ENCODE measurements at places on chromosomes 5 and 9.

- no peak for DNase-seq
Observed at GRCh38 chr9:4986296-4986695, 1.2 kb downstream of the JAK2 start.

GRCh38 chr5:171907725-171908343, 98.6 kb downstream of the FBXW11 start:
- peak; percentile 71 for DNase-seq

GRCh38 chr9:136488247-136489214, 5.7 kb upstream of the SEC16A start:
- DNase-seq, result peak; percentile 23

- no peak for DNase-seq
Observed at GRCh38 chr5:84273517-84273883, 111.2 kb downstream of the EDIL3 start.

GRCh38 chr9:105908069-105908468, 213.7 kb downstream of the TMEM38B start:
- no peak for DNase-seq

DNA sequence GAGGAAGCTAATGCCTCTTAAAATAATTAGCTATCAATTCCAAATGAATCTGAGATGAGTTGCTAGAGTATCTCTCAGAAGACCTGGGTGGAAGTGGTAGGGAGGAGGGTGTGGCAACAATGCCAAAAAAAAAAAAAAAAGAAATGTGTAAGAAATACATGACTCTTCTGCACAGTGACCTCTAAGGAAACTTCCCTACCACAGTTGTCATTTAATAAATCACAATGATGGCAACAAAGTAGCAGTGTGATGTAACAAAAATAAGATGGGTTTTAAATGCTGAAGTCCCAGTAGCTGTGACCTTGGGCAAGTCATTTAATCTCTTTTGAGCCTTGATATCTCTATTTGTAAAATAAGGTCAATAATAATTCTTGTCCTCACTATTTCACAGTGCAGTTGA, 7.2 kb downstream of the FOXD1 start:
- peak; percentile 35 for DNase-seq

DNA sequence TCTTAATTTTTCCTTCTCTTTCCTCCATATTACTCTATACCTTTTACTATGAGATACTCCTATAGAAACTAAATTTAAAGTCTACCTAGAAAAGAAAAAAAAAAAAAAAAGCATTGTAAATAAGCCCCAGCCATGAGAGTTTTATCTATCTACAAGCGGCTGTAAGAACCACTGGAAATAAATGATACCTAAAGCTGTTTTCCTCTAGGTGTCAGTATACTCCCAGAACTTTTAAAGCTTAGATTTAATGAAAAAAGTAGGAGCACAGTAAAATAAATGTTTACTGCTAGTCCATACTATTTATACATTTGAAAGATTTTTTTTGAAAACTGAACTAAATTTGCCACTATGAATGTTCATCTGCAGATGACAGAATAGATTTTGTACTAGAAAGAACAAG, 26.2 kb downstream of the TYRP1 start:
- DNase-seq, result peak; percentile 57

GRCh38 chr9:27569406-27569805, 3.9 kb downstream of the C9orf72 start:
- DNase-seq, result no peak

GRCh38 chr9:114098936-114099668, at the start of gene KIF12:
Gene KIF12 (minus strand): TSS chr9:114099292. CDS start chr9:114099276, 16 bp downstream.
- no peak for DNase-seq

- no peak for DNase-seq
Observed at GRCh38 chr5:133821889-133822288, 146.5 kb downstream of the C5orf15 start.

GRCh38 chr5:76689321-76690036, 26.4 kb upstream of the F2R start:
- peak; percentile 99 for DNase-seq

- DNase-seq, result no peak
Observed at GRCh38 chr5:126363658-126364057, 59.6 kb upstream of the GRAMD2B start.

GRCh38 chr9:136045595-136046553, 49.2 kb downstream of the NACC2 start:
- DNase-seq, result peak; percentile 49

DNA sequence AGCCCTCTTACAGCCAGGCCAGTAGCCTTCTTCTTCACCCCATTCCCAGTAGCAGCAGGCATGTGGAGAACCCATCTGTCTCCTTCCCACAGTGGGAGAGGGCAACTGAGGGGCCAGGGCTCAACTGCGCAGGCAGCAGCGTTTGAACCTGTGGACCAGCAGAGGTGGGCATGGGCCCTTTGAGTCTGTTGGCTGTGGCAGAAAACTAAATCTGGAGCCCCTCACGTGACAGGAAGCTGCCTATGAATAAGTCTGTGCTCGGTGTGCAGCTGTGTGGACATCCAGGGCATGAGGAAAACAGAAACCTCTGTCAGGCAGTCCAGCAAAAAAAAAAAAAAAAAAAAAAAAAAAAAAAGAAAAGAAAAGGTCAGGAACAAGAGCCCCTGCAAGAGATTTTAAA, 189.2 kb upstream of the NR3C1 start:
- DNase-seq, result no peak

- DNase-seq, result peak; percentile 16
Observed at GRCh38 chr9:137156567-137157375, 13.1 kb downstream of the LRRC26 start.

DNA sequence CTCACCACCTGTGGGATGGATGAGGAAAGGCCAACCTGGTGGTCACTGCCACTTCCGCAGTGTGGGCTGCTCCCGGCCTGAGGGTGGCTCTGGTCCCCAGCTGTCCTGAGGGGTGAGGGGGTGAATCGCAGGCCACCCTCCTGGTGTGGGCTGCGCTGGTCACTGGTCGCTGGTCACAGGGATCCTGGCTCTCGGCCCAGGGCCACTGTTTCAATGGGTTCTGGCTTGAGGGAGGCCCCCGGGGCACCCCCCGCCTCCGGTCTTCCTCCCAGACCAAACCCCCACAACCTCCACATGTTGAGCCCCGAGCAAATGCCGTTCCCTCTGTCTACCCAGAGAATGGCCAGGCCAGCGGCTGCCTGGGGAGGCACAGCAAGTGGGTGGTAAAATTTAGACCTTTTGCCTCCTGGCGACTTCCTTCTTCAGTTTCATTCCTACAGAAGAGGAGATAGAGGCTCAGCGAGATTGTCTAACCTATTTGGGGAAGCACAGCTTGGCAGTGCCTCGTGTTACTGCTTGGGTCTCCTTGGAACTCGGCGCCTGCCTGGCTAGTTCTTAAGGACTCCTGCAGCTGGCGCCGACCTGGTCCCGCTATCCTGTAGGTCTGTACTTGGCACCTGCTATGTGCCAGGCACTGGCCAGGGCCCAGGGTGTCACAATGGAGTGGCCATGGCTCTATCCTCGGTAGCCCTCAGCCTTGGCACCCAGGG, 48.2 kb downstream of the RXRA start:
- no peak for DNase-seq

GRCh38 chr9:121582641-121583040, 68.8 kb upstream of the DAB2IP start:
- DNase-seq, result no peak

GRCh38 chr5:71862087-71862486, 143.0 kb downstream of the CARTPT start:
- DNase-seq, result no peak

- DNase-seq, result no peak
Observed at GRCh38 chr9:70950270-70950669, 171.2 kb downstream of the TRPM3 start.

- no peak for DNase-seq
Observed at GRCh38 chr5:120140501-120140900, 323.6 kb upstream of the PRR16 start.

DNA sequence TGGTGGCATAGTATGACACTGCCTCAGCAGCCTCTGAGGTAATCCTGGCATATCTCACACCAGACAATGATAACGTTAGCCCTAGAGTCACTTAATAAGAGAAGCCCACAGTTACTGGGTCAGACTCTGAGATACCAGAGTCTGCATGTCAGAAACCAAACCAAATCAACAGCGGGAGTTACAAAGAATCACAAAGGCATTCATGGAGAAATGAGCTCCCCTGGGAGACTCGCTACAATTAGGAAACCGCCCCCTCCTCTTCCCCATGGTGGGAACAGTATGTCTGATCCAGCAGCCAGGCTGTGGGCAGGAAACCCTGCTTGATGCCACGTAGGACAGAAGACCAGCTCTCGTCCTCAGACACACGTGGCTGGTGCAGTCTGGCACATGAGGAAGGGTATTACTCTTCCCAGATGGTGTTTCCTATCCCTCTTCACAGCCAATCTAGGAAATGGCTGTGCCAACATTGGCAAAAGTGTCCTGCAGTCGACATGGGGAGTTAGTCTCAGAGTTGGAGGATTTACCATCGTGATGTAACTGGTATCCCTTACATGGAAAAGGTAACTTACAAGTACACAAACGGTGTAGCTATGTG, 485.4 kb downstream of the ZNF608 start:
- no peak for DNase-seq

GRCh38 chr5:9707732-9708462, 77.7 kb upstream of the TAS2R1 start:
- no peak for DNase-seq

Data from fibroblast of upper back skin (primary cell).